NCI-H146 (cell line): ENCODE measurements at places on chromosomes 1 and 21.

GRCh38 chr1:216710598-216711333, 12.5 kb downstream of the ESRRG start:
- DNase-seq: no peak

GRCh38 chr1:183914891-183915290, 110.0 kb downstream of the RGL1 start:
- DNase-seq: no peak

- DNase-seq: no peak
These were observed 33.2 kb downstream of the VCAM1 start for GRCh38 chr1:100752791-100753190.

- DNase-seq: no peak
These were observed 6.7 kb upstream of the IRF2BP2 start for GRCh38 chr1:234616644-234617043.

DNA sequence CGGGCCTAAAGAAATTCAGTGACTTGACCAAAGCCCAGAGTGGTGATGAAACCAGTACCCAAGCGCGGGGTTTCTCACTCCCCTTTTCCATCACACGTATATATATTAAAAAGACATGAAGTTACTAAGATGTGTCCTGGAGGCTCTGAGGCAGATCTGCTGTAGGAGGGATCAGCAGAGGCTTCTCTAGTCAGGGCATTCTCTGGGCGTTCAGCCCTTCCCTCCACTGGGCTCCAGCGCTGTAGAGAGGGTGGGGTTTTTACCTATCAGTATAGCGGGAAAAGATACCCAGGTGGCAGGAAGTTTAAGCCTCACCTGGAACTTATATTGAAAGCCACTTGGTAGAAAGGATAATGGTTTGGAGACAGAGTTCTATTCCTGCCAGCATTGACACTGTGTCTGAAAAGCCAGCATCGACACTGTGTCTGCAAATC, 862 bp upstream of the PLEKHO1 start:
- DNase-seq: peak; percentile 38

DNA sequence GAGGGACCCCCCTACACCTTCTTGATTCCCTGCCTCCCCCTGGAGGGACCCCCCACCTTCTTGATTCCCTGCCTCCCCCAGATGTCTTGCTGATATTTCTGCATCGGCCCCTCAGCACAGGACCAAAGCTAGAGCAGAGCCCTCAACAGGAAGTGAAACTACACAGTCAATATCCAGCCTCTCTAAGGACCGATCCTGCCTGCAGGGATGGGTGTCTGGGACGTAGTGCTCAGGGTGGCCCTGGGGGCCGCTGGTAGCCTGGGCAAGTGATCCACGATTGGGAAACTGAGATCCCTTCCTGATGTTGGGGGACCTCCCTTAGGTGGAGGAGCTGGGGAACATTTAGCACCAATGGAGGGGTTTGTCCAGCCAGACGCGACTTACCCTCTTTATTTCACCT, 3.9 kb upstream of the LEFTY2 start:
- DNase-seq: no peak

- no peak for DNase-seq
These were observed 70.8 kb upstream of the LBR start for GRCh38 chr1:225498549-225499136.
